Breast epithelium (tissue), 4 donors: ENCODE measurements at places on chromosomes 1 and 21.

DNA sequence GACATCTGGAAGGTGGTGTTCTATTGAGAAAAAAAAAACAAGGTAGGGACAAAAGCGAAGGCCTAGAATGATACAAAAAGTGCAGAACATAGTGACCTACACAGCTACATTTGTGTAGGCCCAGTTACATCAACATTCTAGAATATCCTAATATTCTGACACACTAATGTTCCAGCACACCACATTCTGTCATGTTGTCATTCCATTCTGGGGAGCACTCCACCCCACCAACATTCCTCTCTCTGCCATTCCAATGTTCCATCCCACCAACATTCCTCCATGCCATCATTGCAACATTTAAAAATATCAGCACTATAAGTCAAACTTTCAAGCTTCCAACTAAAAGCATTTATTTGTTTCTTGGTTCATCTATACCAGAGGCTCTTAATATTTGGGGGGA is 28.5 kb downstream of the COA7 start:
- H3K27me3 ChIP-seq, result no peaks in the 10 kb centered on the region
- H3K4me3 ChIP-seq, result no peak overlapping the region
- no peak for DNase-seq
- no peaks in the 10 kb centered on the region for H3K4me1 ChIP-seq

DNA sequence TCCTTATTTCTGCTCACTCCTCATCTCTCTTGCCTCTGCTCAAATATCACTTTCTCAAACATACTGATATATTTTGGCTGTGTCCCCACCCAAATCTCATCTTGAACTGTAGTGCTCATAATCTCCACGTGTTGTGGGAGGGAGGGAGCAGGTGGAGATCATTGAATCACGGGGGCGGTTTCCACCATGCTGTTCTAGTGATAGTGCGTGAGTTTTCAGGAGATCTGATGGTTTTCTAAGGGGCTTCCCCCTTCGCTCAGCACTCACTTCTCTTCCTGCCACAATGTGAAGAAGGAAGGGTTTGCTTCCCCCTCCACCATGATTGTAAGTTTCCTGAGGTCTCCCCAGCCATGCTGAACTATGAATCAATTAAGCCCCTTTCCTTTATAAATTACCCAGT is 26.6 kb downstream of the ZBTB8OS start:
- H3K4me1 ChIP-seq, result no peaks in the 10 kb centered on the region
- H3K4me3 ChIP-seq, result no peak overlapping the region
- no peaks in the 10 kb centered on the region for H3K27me3 ChIP-seq

GRCh38 chr1:18535391-18536210 is 54.9 kb downstream of the KLHDC7A start:
- no peaks in the 10 kb centered on the region for H3K36me3 ChIP-seq
- DNase-seq, result no peak
- no peak overlapping the region for H3K4me3 ChIP-seq
- H3K4me1 ChIP-seq, result no peaks in the 10 kb centered on the region
- H3K27ac ChIP-seq, result no peak overlapping the region

GRCh38 chr1:118486199-118486598 is 301.2 kb upstream of the SPAG17 start:
- H3K4me1 ChIP-seq, result no peaks in the 10 kb centered on the region
- no peaks in the 10 kb centered on the region for H3K36me3 ChIP-seq
- H3K4me3 ChIP-seq, result no peak overlapping the region
- no peaks in the 10 kb centered on the region for H3K27me3 ChIP-seq
- H3K27ac ChIP-seq, result no peak overlapping the region

DNA sequence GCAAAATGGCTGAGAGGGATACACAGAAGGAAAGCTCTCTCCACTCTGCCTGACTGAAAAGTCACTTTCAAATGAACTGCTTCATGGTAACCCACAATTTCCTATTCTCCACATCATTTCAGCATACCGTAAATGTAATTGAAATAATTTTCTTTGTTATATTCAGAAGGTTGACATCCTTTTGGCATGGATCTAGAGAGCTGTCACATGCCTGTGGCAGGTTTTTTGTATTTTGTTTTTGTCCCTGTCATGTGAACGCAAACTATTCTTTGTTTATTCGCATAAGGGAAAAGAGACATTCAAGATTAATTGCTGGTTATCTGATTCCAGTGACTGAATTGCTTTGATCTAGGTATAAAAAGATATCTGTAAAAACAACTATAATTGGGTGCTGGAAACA is 1808.1 kb downstream of the NCAM2 start:
- no peaks in the 10 kb centered on the region for H3K4me1 ChIP-seq
- no peak overlapping the region for H3K4me3 ChIP-seq
- no peak overlapping the region for H3K27ac ChIP-seq

- H3K36me3 ChIP-seq, result no peaks in the 10 kb centered on the region
- H3K27ac ChIP-seq, result peak overlapping the region; percentile 94
- H3K4me3 ChIP-seq, result peak overlapping the region; percentile 1
- no peaks in the 10 kb centered on the region for H3K27me3 ChIP-seq
- H3K4me1 ChIP-seq, result peaks cover 55% of the 10 kb centered on the region
- peak; percentile 81 for DNase-seq
Observed at GRCh38 chr1:21324368-21325141, 34.3 kb upstream of the ECE1 start.

GRCh38 chr1:197065559-197065958 is 1.5 kb downstream of the F13B start:
- no peak for DNase-seq
- no peaks in the 10 kb centered on the region for H3K27me3 ChIP-seq
- no peaks in the 10 kb centered on the region for H3K36me3 ChIP-seq
- H3K27ac ChIP-seq, result no peak overlapping the region
- H3K4me3 ChIP-seq, result no peak overlapping the region

DNA sequence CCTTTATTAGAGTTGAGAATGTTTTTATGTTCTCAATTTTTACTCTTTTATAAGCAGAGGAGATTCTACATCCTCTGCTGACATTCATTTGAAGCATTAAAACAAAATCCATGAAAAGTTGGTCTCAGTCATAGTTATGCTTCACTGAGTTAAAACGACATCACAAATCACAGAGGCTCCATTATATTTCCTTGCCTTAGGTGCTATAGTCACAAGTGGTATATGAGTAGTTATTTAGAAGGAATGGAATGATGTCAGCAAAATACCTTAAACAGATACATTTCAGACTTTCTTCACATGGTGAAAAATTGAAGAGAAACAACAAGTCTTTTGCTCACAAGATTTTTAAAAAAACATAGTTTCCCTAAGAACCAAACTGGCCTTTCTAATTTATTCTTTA is 11.7 kb upstream of the METTL13 start:
- H3K36me3 ChIP-seq, result no peaks in the 10 kb centered on the region
- H3K4me1 ChIP-seq, result no peaks in the 10 kb centered on the region
- no peak overlapping the region for H3K27ac ChIP-seq

GRCh38 chr1:77545970-77546369 is 136.5 kb downstream of the ZZZ3 start:
- no peak for DNase-seq
- no peaks in the 10 kb centered on the region for H3K27me3 ChIP-seq
- no peak overlapping the region for H3K27ac ChIP-seq
- no peaks in the 10 kb centered on the region for H3K36me3 ChIP-seq
- no peaks in the 10 kb centered on the region for H3K4me1 ChIP-seq

DNA sequence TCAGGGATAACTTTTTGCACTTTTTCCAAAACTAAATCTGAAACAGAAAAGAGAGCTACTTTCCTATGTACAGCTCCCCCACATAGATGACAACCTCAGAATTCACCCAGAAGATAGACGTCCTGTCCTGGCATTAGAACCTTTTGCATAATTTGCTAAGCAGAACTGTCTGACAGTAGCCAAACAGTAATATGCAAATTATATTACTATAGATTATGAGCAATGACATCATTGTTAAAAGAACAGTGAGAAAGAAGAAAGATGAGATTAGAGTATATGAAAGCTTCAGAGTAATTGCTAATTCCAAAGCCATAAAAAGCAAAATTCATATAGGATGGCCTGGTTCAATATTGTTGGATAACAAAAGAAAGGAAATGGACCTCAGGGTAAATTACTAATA is 43.7 kb downstream of the SLC44A5 start:
- no peak overlapping the region for H3K4me3 ChIP-seq
- H3K4me1 ChIP-seq, result no peaks in the 10 kb centered on the region
- H3K27ac ChIP-seq, result no peak overlapping the region
- no peak for DNase-seq

DNA sequence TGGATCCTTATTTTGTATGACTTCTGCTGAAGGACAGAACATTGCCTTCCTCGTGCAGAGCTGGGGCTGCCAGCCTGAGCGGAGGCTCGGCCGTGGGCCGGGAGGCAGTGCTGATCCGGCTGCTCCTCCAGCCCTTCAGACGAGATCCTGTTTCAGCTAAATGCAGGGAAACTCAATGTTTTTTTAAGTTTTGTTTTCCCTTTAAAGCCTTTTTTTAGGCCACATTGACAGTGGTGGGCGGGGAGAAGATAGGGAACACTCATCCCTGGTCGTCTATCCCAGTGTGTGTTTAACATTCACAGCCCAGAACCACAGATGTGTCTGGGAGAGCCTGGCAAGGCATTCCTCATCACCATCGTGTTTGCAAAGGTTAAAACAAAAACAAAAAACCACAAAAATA is 27.5 kb upstream of the KDM4A start:
- no peak for DNase-seq
- H3K27me3 ChIP-seq, result no peaks in the 10 kb centered on the region
- H3K27ac ChIP-seq, result no peak overlapping the region

DNA sequence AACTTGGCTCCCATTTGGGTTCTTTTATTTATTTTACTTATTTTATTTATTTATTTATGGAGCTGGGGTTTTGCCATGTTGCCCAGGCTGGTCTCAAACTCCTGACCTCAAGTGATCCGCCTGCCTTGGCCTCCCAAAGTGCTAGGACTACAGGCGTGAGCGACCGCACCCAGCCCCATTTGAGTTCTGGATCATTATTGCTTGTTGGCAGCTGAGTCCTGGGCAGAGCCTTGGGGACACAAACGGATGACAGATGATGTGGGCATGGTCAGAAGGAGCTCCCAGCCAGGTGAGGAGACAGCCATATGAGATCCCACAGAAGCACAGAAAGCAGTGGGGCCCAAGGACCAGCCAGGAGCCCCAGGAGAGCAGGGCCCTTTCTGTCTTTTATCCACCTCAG is 254.0 kb downstream of the MATN1 start:
- H3K27ac ChIP-seq, result no peak overlapping the region
- peak; percentile 35 for DNase-seq
- no peaks in the 10 kb centered on the region for H3K36me3 ChIP-seq
- H3K27me3 ChIP-seq, result no peaks in the 10 kb centered on the region
- no peaks in the 10 kb centered on the region for H3K4me1 ChIP-seq
- H3K4me3 ChIP-seq, result no peak overlapping the region

GRCh38 chr1:33684396-33685179 is 179.3 kb upstream of the HMGB4 start:
- H3K4me1 ChIP-seq, result no peaks in the 10 kb centered on the region
- no peaks in the 10 kb centered on the region for H3K36me3 ChIP-seq
- no peak overlapping the region for H3K27ac ChIP-seq

- H3K27me3 ChIP-seq, result no peaks in the 10 kb centered on the region
- DNase-seq, result no peak
- H3K36me3 ChIP-seq, result no peaks in the 10 kb centered on the region
- H3K4me3 ChIP-seq, result no peak overlapping the region
- no peaks in the 10 kb centered on the region for H3K4me1 ChIP-seq
Observed at GRCh38 chr1:150018165-150018564, 7.6 kb upstream of the OTUD7B start.

DNA sequence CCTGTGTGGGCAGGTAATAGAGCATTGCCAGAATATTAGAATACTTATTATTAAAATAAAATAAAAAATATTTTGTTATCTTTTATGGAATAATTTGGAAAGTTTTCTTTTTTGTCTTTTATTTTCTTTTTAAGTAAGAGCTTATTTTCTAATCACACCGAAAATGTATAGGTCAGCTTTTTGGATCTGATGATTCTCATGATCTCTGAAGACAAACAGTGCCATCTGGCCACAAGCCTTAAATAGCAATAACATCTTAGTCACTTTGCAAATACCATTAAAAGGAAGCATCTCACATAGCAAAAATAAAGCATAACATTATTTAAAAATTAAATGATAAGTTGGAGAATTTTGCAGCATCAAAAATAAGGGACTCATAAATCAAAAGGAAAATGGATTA is 213.8 kb downstream of the PLA2G4A start:
- H3K36me3 ChIP-seq, result no peaks in the 10 kb centered on the region
- H3K4me3 ChIP-seq, result no peak overlapping the region
- no peaks in the 10 kb centered on the region for H3K27me3 ChIP-seq
- H3K27ac ChIP-seq, result no peak overlapping the region
- no peak for DNase-seq
- no peaks in the 10 kb centered on the region for H3K4me1 ChIP-seq

DNA sequence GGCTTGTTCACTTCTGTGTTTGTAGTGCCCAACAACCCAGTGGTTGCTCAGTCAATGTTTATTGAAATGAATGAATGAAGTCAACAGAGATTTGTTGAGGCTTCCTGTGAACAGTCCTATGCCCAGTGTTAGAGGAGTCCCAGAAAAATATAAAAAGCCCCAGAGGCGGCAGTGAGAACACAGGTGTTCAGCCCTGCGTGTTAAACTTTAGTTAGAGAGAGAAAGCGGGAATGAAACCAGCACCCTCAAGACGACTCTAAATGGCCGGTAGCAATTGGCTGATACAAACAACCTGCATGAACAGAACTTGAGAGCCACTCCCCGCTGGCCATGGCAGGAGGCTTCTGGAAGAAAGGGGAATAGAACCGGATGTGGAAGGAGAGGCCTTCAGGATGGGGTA is 22.6 kb downstream of the TMEM51 start:
- no peaks in the 10 kb centered on the region for H3K36me3 ChIP-seq
- H3K4me3 ChIP-seq, result no peak overlapping the region
- H3K27ac ChIP-seq, result no peak overlapping the region
- no peaks in the 10 kb centered on the region for H3K27me3 ChIP-seq

DNA sequence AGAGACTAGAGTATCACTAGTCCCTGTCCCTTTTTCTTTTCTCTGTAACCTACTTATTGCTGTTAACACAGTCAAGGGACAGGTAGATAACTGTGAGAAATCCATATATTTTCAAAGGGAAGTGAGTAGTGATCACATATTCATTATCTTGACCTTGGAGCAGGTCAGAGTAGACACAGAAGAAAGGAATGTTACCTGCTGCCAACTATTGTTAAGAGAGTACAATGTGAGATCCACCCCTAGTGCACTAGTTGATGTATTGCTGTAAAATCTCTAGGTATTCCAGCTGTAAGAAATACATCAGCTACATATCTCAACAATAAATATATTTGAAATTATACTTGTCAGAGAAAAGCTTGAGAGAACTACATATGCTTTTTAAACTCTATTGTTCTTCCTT is 68.7 kb upstream of the ADGRL2 start:
- no peak for DNase-seq
- no peaks in the 10 kb centered on the region for H3K36me3 ChIP-seq
- H3K27me3 ChIP-seq, result no peaks in the 10 kb centered on the region
- H3K4me1 ChIP-seq, result no peaks in the 10 kb centered on the region

DNA sequence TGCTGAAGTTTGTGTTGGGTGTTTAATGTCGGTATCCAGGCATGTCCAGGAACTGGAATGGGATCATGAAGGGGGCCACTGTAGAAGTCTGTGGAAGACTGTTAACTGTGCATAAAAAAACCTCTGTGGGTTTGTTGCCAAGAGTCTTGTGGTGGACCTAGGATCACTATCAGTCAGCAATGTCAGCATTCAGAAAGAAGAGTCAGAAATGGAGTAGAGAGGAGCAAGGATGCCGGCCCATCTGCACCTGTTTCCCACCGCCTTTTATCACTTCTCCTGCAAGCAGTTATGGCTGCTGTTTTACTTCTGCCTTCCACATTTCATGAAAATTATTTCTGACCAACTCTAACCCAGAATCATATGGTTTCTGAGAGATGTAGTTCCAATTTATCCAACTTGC is 36.7 kb downstream of the CLCA4 start:
- no peaks in the 10 kb centered on the region for H3K36me3 ChIP-seq
- H3K4me1 ChIP-seq, result no peaks in the 10 kb centered on the region
- no peak overlapping the region for H3K27ac ChIP-seq
- DNase-seq, result no peak
- no peaks in the 10 kb centered on the region for H3K27me3 ChIP-seq
